Activated T-helper 2 cell treated with anti-CD3 and anti-CD28 coated beads, Interferon-gamma antibody, Interleukin-2, Interleukin-4, amounts not matched to agents 10 μg/mL and 5 μg/mL and 100 μg/mL, durations not matched to agents 14 hours and 24 hours and 36 hours (primary cell): ENCODE measurements at places on chromosomes 7 and 10. TPM values are rescaled to one million over a fixed set of nuclear protein-coding genes. Genes with fewer than 3 reads are reported as not detected.

The NRG3 gene
- total RNA-seq, result not detected in 2 replicates

The TMEM168 gene
- 16.3 and 17.7 TPM in 2 replicates for total RNA-seq

The OR9A2 gene
- 0.30 TPM in 1 of 2 replicates, not detected in the other for total RNA-seq

The SPDYE8 gene
- total RNA-seq, result not detected in 2 replicates

- DNase-seq, result no peak
Measured at GRCh38 chr10:15515202-15515601, 144.1 kb upstream of the FAM171A1 start.
